Activated CD4-positive, alpha-beta T cell treated with anti-CD3 and anti-CD28 coated beads for 4 hours (primary cell): ENCODE measurements at places on chromosomes 3 and 15.

DNA sequence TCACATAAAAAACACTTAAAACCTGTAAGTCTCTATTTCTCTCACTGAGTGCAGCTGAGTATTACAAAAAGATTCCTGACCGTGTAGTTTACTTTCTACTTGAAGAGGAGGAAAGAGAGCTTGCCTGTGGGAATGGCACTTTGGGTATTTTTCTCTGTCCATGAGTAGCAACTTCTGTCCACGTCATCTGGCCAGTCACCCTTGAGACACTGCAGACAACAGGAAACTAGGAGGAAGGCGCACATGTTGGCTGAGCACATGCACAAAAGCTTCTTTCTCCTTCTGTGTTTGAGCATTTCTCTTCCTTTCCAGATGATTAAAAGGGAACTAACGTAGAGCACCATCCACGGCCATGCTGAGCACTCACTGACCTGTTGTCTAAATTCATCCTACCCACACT lies 19.7 kb downstream of the STARD5 start:
- no peak for DNase-seq

DNA sequence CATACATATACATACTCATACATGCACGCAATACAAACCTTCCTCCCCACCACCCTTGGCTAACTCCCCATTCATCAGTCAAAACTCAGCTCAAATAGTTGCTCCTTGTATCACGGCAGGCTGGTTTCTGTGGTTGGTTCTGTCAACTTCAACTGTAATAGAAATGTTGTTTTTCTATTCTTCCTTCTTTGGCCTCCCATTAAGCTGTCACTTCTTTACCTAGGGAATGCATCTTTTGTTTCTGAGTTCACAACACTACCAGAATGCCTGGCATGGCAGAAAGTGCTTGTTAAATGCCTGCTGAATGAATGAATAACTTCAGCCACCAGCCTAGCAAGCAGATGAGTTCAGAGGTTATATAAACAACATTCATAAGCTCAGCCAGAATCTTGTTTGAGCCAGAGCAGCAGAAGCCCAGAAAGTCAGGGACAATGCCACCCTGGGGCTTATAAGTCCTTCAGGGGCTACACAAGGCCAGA lies 63.1 kb downstream of the B3GALNT1 start:
- no peak for DNase-seq

DNA sequence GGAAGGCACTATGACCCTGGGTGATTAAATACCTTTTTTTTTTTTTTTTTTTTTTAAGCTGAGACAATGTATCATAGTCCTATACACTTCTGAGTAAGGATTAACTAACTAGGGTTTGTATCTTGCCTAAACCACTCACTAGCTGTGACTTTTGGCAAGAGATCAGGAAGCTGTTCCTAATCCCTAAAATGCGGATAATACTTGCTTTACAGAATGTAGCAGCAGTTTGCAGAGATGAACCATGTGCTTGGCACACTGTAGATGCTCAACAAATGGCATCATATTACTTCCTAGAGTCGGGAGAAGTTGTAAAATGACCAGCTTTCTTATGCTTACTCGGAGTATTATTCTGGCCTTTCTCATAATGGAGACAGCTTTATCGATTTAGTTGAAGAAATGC lies 25.6 kb upstream of the PYGO1 start:
- DNase-seq = no peak

- no peak for DNase-seq
These were observed 95.3 kb upstream of the SLC2A2 start for GRCh38 chr3:171121801-171122200.

- no peak for DNase-seq
These were observed 155.5 kb upstream of the TMC3 start for GRCh38 chr15:81529481-81529880.

DNA sequence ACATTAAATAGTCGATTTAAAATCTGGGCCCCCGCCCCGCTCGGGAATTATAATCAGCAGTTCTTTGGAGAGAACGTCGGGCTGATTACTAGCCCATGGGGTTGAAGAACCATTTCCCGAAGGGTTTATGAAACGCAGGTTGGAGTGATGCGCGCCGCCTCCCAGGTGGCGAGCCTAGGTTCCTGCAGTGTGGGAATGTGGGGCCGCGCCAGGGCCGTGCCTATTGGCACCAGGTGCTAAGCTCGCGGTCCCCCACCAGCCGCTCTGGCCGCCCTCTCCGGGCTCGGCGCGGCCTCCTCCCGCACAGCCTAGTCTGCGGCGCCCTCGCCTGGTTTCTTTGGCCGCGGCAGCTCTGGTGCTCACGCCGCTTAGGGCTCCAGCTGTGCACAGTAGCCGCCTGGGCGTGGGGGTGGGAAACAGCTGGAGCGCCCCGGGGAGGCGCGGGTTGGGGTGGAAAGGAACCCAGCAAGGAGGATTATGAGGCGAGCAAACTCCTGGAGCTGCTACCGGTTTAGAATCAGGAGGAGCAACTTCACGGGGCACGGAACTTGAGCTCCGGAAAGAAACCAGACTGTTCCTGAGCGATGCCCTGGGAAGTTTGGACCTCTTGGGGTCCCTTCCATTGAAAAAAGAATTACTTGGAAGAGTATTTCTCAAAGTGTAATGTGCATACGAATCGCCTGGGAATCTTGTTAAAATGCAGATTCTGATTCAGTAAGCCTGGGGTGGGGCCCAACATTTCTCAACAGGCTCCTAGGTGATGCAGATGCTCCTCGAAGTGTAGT lies 5.6 kb upstream of the MECOM start:
- DNase-seq = no peak

GRCh38 chr15:58214591-58215340 lies 76.6 kb downstream of the AQP9 start:
- no peak for DNase-seq

GRCh38 chr3:64399205-64399800 lies 174.0 kb upstream of the PRICKLE2 start:
- DNase-seq = no peak

GRCh38 chr3:23671851-23672589 lies 133.7 kb upstream of the UBE2E1 start:
- DNase-seq = no peak

DNA sequence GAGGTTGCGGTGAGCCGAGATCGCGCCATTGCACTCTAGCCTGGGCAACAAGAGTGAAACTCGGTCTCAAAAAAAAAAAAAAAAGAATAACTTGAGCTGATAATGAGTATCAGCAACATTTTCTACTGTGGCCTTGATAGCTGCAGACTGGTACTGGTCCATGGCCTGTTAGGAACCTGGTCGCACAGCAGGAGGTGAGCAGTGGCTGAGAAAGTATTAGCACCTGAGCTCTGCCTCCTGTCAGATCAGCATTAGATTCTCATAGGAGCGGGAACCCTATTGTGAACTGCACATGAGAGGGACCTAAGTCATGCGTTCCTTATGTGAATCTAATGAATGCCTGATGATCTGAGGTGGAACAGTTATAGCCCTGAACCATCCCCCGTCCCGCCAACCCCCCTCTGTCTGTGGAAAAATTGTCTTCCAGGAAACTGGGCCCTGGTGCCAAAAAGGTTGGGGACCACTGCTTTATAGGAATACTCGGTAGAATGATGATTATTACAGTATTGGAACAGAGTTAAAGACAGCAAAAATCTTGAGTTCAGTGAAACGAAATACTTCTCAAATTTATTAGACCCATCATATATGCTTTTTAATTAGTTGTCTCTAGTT lies 126.0 kb downstream of the ZNF609 start:
- no peak for DNase-seq

GRCh38 chr15:62503451-62503850 lies 338.4 kb upstream of the C2CD4B start:
- DNase-seq = no peak

DNA sequence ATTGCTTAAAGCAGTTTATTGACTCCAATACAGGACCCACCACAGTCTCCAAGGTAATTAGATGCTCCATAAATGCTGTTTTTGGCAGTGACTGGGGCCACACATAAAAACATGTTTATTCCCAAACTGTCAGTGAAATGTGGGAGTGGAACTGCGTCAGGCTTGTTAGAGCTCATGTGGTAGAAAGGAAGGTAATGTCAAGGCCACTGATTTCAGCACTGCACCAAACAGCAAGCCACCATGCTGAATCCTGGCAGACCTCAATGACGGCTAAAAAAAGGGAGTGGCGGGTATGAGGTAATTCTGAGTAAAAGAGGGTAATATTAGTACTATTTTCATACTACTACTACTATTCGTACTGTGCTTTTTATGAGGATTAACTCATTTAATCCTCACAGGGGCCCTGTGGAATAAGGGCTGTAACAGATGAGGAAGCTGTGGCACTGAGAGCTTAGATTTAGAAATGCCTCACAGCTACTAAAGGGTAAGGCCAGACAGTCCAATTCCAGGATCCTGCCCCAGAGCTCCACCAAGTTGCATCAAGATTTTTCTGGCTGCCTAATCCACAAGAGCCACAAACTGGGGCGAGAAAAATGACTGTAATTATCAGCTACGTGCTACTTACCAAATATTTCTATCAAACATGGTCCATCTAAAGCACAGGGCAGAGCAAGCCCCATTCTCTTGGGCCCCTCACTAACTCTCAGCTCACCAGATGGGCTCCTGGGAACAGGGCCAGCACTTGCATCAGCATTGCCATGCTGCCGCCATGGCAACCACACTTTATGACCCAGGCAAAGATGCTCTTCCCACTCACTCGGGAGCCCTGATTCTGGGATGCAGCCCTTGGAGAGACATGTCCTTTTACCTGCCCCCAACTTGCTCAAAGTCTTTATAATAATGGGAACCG lies 83.6 kb upstream of the SPATA12 start:
- no peak for DNase-seq

DNA sequence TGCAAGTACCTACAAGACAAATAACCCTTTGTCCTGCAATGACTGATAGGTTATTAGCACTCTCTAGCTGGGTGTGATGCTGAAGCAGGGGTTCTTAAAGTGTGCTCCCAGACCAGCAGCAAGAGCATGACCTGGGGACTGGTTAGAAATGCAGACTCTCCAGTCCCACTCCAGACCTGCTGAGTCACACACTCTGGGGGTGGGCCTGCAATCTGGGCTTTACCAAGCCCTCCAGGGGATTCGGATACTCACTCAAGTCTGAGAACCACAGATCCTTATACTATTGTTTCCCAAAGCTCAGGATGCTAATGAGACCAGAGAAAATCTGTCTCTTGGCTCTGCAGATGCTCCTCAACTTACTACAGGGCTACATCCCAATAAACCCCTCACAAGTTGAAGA lies 142.1 kb upstream of the RAD18 start:
- DNase-seq = no peak

GRCh38 chr3:71972031-71972430 lies 187.1 kb upstream of the PROK2 start:
- no peak for DNase-seq

DNA sequence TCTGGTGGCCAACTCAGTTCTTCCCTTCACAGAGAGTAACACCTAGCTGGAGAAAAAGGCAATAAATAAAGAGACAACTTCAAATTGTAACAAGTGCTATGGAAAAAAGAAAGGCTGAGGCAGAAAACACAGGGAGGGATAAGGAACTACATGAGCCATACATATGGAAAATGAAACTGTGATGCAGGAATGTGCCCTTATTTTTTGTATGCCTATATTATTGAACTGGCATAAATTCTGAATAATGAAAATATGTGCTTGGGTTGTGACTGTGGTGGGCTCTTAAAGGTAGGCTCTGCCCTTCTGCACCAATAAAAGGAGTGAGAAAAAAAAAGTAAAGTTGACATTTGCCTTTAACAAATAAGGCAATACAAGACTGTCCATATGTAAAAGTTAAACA lies 19.6 kb downstream of the FHIT start:
- no peak for DNase-seq

DNA sequence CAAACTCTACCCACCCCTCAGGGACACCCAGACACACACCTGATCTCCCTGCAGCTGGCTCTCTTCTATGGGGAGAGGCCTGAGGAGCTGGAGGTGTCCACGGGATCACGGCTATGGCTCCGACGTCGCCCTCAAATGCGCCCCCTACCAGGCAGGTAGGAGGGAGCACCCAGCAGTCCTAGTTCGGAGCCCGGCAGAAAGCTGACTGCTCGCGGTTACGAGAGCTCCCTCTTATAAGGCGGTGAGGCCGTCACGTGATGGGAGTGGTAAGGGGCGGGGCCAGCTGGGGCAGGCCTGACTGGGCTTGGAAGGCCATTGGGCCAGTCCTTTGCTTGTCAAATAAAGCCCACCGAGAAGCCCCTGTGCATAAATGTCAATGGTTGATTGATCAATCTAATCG lies at the start of gene PRR20G:
Gene PRR20G (minus strand): TSS at position 207 of the 400 bp plus-strand sequence. CDS start 681 bp downstream, outside the sequence.
- DNase-seq = no peak

- DNase-seq = no peak
These were observed 27.3 kb downstream of the GABRA5 start for GRCh38 chr15:26894181-26894580.

- no peak for DNase-seq
These were observed 57.2 kb downstream of the KIF9 start for GRCh38 chr3:47225310-47225906.

GRCh38 chr3:16239086-16239770 lies 25.5 kb downstream of the DPH3 start:
- DNase-seq = no peak

DNA sequence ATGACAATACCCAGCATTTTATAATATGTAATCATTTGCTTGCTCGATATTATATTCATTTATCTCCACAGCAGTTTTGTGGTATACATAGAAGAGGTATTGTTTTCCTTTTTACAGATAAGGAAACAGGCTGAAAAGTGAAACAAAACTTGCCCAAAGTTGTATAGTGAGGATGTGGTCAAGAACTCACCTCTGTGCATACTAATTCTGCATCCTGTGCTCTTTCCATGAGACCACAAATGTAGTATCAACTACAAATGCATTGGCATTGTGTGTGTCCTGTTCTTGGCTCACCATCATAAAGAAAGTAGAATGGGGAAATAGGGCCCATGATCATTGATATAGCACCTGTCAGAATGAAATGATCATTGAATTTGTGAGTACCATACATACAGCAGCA lies 167.3 kb downstream of the NECTIN3 start:
- no peak for DNase-seq

- DNase-seq = no peak
These were observed 2.0 kb downstream of the CIB2 start for GRCh38 chr15:78129077-78129750.

DNA sequence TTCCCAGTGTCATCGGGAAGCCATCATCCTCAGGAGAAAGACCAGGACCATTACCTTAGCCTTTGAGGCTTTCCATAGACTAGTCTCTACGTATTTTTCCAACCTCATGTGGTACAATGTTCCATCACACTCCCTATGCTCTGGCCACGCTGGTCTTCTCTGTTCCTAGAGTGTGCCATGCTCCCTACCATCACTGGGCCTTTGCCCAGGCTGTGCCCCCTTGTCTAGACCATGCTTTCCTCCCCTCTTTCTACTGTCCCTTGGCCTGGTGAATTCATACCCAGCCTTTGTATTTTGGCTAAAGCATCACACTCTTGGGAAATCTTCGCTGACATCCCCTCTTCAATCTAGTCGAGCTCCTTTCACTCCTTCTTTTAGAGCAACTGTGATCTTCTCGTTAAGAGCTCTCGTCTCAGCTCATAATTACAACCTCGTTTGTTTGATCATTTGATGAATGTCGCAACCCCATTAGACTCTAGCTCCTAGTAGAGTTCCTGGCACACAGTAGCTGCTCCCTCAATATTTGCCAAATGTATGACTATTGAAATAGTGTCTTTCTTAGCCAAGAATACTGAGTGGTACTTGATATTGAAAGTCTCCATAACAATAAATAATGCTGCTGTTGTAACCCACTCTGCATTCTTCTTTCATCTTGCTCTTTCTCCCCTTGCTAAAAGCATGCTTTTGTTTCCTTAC lies 100.2 kb upstream of the FAM3D start:
- DNase-seq = no peak
